ENCODE measurements at places on chromosomes 6 and 20.
A peak's percentile ranks its signal among the peaks of the same experiment; 100 is the strongest.

DNA sequence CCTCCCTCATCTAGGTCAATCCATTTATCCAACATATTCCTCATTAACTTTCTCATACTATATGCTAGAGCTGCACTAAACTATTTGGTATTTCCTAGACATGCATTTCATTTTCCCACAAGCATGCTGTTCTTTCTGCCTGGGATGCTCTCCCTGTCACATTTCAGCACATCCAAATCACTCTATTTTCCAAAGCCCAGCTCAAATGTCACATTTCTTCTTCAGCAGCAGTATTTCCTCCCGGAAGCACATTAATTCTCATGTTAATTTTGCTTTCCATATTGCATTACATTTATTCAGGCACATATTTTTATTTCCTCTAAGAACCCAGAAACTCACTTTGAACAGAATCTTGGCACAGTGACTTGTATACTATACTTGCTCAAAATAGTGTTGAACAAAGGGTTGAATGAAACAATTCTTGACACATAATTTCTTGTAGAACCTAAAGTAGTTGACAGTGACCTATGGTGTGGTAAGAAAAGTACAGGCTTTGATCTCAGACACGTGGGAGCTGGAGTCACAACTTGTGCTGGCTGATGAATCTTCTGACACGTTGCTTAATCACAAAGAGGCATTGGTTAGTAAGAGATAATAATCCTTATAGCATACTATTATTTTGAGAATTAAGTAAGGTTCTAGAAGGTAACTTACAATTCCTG lies 30.8 kb upstream of the CD2AP start:
- DNase-seq = no peak

GRCh38 chr20:32858701-32859372 lies at the start of gene EFCAB8:
TSS of gene EFCAB8 (plus strand) at chr20:32858923. CDS start at chr20:32863793, 4,870 bp downstream.
- no peak for DNase-seq

DNA sequence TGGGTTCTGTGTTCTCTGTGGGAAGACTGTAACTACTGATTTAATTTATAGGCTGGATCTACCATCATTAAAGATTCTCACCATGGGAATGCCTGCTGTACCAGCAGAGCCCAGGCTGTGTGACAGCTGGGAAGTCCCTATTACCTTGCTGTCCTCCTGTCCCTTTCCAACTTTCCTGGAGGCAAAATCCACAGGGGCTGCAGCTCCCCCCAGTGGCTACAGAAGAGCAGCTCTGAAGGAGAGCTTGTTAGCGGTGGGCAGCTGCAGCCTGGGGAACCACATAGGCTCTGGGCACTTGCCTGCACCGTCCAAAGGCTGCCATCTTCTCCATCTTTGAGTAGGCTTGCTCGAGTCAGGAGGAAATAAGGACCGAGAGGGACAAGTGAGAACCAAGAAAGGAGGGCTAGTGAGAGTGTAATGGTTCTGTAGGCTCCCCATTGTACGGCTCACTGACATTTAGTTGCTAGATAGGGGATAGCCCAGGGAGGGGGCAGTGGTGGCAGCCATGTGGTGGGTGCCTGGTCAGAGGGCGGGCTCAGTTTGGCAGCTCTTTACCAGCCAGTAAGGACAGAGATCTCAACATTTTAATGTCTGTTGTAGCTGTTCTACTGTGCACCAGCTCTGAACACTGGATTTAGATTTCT lies 155.1 kb upstream of the MLIP start:
- DNase-seq = peak; percentile 86

- no peak for DNase-seq
Observed at GRCh38 chr6:37492236-37492972, 7.3 kb downstream of the CCDC167 start.

GRCh38 chr20:19577692-19578091 lies 180.4 kb upstream of the RIN2 start:
- no peak for DNase-seq

GRCh38 chr6:26243752-26244151 lies 121.2 kb upstream of the BTN3A2 start:
- no peak for DNase-seq

GRCh38 chr6:18053078-18053477 lies 65.6 kb upstream of the KIF13A start:
- DNase-seq = no peak

- DNase-seq = peak; percentile 80
Observed at GRCh38 chr6:89411145-89412070, 665 bp downstream of the RRAGD start.

Measured in kidney (tissue), 22 donors.